ENCODE measurements at places on chromosomes 16 and 17.

DNA sequence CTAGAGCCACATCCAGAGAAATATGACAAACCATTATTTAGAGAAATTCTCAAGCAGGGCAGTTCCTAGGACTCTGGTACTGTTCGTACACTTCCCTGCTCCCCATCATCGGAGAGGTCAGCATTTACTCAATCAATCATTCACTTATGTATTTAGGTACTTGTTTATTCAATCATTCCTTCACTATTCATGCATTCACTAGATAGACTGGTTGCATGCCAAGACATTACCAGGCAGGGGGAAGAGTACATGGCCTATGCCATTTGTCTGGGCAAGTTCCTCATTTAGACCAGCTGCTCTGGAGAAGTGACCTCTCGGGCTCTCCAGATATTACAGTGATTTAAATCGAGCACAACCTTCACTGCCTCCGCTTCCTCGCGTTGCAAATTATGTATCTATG lies 603.4 kb downstream of the KCNJ2 start:
- no peak for DNase-seq

- DNase-seq: no peak
Measured at GRCh38 chr16:63283721-63284120, 1247.5 kb upstream of the CDH8 start.

DNA sequence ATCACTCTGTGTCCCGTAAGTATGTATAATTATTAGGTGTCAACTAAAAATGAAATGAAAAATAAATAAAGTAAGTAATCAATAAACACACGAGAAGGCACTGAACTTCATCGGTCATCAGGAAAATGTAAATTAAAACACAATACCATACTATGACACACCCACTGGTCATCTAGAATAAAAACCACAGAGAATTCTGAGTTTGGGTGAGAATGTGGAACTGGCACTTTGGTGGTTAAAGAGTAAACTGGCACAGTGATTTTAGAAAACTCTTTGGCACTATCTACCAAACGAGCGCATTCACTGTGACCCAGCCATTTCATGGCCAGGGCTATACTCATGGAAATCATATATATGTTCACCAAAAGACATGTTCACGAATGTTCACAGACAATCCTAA lies 98.2 kb downstream of the HS3ST3A1 start:
- no peak for DNase-seq

DNA sequence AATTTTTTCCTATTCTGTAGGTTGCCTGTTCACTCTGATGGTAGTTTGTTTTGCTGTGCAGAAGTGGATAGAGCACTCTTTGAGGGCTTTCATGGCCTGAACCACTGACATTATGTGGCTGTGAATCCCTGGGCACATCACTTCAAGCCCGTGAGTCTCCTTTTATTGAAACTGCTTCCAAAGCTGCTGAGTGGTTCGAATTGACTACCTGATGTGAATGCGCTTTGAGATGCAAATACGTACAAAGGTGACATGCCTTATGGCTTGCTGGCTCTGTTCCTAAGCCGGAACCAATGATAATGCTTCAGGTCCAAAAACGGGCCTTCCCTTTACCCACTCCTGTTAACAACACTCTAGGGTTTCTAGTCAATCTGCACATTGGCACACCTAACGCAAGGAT lies 34.3 kb downstream of the ASPA start:
- DNase-seq: no peak

Measured in activated CD8-positive, alpha-beta memory T cell treated with anti-CD3 and anti-CD28 coated beads for 48 hours (primary cell).